ENCODE measurements at places on chromosomes 6 and 20.
A peak's percentile ranks its signal among the peaks of the same experiment; 100 is the strongest.

- DNase-seq = no peak
Observed at GRCh38 chr6:156030053-156030452, 574.4 kb upstream of the NOX3 start.

- DNase-seq = no peak
Observed at GRCh38 chr20:43151901-43152300, 37.8 kb downstream of the PTPRT start.

GRCh38 chr6:117483004-117483644 is 650 bp downstream of the DCBLD1 start:
- DNase-seq = no peak

DNA sequence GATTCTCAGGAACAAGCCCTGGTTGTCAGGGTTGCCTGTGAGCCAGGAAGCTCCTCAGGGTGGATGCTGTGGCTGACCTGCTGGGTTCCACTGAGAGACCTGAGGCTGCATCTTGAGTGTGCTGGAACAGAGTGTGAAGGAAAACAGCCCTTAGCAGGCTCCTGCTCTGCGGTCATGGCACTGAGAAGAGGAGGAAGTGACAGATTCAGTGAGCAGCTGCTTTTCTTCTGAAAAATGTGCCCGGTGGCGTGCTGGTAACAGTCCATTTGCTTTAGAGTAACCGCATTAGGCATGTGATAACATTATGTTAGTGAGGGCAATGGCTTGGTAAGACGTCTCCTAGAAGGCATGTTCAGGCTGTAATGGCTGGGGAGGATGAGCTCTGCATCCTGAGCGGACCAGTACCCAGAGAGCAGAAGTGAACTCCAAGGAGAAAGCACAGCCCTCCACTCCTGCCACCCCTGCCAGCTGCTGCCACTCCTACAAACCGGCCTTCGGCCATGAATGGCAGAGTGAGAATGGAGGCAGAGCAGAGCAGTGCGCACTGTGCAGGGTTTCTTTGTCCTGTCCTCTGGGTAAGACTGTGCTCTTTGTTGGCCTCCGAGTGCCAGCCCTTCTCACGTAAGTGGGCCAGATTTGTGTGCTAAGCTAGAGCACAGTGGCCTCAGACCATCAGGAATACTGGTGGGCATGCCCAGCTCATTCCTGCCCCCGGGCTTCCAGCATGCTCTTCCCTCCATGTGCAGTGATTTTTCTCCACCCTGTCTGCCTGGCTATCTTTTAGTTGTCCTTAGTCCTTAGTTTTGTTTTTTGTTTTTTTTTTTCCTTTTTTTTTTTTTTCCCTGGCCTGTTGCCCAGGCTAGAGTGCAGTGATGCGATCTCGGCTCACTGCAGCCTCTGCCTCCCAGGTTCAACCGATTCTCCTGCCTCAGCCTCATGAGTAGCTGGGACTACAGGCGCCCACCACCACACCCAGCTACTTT is 98.1 kb upstream of the VSTM2L start:
- peak; percentile 84 for DNase-seq

DNA sequence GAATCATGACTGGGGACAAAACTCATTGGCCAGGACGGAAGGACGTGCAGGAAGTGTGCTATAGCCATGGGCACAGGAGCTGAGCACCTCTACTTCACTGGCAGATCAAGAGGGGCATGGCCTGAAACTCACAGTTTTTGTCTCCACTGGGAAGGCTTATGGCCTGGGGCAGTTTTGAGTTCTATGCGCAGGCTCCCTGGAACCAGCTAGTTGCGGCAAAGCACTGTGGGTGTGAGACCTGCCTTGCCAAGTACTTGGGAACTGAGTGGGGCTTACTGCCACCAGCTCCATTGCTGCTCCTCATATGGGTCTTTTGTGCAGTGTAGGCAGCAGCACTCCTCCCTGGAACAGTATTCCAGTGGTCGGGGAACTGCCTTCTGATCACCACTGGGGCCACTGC is 282.6 kb upstream of the EYS start:
- no peak for DNase-seq

GRCh38 chr6:24610672-24611071 is 35.3 kb downstream of the KIAA0319 start:
- DNase-seq = no peak

DNA sequence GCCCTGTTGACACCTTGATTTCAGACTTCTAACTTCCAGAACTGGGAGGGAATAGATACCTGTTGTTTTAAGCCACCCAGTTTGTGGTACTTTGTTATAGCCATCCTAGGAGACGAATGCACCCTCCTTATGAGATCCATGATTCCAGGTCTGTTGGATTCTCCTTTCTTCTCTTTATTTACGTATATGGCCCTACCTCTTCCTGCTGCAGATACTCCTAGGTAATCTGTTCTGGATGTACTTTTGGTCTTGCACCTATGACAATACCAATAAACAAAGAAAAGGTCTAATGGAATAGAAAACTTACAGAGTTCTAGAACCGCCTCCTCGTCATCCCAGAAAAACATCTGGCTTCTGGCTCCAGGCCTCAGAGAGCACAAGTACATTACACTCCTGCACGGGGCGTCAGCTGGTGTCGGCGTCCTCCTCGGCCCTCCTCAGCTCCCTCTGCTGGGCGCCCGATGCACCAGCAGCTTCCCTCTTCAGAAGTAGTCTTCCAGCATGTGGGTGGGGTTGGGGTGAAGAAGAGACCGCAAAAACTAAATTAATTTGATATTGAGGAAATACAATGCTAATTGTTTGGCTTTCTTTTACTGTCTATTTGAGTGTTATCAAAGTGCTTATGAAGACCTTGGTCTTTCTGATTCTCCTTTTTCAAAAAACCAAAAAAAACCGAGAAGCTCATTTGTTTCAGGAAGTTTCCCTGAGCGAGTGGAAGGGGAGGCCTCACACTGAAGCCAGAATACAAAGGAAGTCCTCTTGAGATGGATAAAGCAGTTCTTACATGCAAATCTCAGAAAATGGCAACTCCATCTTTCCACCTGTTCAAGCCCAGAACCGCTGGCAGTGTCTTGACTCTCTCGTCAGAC is 9.7 kb upstream of the ATXN1 start:
- peak; percentile 53 for DNase-seq

DNA sequence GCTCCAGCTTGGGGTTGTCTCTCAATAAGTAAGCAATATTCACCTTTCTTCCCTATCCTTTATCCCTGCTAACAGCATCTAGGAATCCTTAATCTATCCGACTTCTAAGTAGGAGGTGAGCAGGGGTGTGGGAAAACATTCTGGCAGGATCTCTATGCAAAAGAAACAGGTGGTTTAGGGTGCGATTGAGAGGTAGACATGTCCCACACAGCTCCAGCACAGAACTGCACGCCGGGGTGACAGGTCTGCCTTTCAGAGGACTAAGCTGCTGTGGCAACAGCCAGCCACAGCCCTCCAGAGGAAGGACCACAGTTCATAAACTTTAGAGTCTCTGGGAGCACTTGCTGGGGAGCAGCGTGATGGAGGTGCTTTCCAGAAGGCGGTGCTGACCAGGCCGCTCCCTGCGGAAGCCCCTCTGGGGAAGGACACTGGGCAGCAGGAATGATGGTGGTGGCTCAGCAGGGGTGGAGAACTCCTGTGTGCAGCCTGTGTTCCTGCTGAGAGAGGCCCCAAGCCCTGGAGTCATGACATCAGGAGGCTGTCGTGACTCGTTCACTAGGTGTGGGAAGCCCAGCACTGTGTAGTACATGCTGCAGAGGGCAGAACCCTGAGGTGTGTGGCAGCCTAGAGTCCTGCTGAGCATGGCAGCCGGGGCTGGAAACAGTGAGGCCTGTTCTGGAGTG is 509.6 kb downstream of the PRKN start:
- no peak for DNase-seq

DNA sequence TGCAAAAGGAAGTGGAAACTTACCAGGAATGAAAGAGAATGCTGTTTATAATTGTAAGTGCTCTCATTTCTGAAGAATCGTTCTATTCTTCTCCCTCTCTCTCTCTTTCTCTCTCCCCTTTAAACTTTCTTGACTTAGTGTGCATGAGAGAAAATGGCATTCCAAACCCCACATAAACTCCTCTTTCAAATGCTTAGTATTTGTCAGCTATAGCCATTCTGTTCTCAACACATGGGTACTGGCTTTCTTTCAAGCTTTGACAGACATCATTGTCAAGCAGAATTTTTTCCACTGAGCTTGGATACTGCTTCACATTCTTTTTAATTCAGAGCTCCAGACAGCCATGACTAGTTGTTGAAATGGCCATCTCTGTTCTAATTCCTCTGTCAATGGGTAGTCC is 51.1 kb upstream of the PREP start:
- DNase-seq = no peak

- DNase-seq = no peak
Observed at GRCh38 chr6:164159061-164159460, 744.5 kb downstream of the QKI start.

GRCh38 chr6:160226118-160226591 is 32.5 kb downstream of the SLC22A2 start:
- DNase-seq = no peak

- no peak for DNase-seq
Observed at GRCh38 chr6:41713650-41714291, 21.6 kb downstream of the TFEB start.

DNA sequence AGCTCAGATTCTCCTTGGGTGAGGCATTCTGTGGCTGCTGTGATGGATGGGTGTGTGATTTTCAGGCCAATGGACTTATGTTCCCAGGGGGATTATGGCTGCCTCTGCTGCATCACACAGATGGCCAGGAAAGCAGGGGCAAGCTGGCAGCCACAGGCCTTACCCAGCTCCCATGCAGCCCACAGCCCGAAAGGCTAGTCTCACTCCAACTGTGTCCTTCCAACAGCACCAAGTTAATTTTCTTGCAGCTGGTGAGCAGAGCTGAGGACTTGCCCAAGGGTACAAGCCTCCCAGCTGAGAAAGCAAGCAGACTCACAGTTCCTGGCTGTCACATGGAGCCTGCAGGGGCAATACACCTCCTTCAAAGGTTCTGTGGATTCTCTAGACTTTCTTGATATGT is 155.2 kb upstream of the KHDRBS2 start:
- DNase-seq = no peak

DNA sequence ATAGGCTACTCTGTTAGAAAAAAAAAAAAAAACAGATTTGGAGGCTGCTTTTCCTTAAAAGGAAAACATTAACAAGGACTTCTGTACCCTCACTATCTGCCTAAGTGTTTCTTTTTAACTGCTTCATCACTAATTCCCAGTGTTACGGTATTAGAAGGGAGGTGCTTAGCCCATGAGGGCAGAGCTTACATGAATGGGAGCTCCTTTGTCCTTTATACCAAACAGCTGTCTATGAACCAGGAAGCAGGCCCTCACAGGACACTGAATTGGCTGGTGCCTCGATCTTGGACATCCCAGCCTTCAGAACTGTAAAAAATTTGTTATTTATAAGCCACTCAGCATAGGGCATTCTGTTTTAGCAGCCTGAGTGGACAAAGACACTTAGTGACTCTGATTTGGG is 215.6 kb upstream of the NRSN1 start:
- no peak for DNase-seq

DNA sequence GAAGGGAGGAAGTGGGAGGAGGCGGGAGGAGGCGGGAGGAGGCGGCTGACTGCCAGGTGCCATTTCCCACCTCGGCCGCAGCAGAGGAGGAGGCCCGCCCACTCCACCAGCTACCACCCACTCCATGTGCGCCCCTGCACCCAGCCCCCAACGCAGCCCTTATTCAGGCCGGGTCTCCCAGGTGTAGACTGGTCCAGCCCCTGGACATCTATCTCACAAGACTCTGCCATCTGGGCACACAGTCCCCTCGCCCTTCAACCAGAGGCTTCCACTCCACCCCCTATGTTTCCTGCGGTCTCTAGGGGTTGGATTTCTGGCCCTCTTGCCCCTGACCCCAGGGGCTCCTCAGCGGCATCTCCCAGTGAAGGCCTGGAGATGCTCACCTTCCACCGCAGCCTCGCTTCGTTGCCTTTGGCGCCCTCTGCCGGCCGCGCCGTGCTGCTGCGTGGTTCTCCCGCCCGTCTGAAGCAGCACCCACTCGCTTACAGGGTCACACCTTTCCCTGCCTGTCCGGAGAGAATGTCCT is 32.6 kb upstream of the FAM83D start:
- DNase-seq = no peak

- no peak for DNase-seq
Observed at GRCh38 chr6:11514672-11515071, 22.9 kb upstream of the TMEM170B start.

GRCh38 chr6:55088902-55089301 is 85.4 kb upstream of the HCRTR2 start:
- DNase-seq = no peak

GRCh38 chr6:51570168-51570921 is 517.1 kb downstream of the PKHD1 start:
- no peak for DNase-seq

DNA sequence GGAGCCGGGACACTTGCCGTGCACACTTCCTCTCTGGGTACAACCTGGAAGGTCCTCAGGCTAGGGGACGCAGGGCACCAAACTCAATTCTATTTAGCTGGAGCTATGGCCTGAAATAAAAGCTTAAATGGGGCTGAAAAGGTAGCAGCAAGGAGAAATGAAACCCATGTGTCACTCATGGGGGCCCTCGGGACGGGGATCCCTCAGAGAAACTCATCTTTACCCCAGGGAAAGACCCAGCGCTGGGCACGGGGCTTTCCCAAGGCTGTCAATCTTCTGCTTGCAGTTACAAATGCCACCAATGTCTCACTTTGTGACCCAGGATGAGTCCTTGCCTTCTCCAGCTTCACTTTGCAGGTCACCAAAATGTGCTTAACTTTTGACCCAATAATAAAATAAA is 16.5 kb downstream of the SNAI1 start:
- no peak for DNase-seq

- DNase-seq = no peak
Observed at GRCh38 chr6:113111550-113111949, 745.6 kb upstream of the MARCKS start.

- no peak for DNase-seq
Observed at GRCh38 chr20:15494851-15495250, 1078.4 kb downstream of the KIF16B start.

- no peak for DNase-seq
Observed at GRCh38 chr6:131430531-131430930, 142.5 kb upstream of the ARG1 start.

- DNase-seq = no peak
Observed at GRCh38 chr6:42453654-42454427, 2.1 kb upstream of the TRERF1 start.

DNA sequence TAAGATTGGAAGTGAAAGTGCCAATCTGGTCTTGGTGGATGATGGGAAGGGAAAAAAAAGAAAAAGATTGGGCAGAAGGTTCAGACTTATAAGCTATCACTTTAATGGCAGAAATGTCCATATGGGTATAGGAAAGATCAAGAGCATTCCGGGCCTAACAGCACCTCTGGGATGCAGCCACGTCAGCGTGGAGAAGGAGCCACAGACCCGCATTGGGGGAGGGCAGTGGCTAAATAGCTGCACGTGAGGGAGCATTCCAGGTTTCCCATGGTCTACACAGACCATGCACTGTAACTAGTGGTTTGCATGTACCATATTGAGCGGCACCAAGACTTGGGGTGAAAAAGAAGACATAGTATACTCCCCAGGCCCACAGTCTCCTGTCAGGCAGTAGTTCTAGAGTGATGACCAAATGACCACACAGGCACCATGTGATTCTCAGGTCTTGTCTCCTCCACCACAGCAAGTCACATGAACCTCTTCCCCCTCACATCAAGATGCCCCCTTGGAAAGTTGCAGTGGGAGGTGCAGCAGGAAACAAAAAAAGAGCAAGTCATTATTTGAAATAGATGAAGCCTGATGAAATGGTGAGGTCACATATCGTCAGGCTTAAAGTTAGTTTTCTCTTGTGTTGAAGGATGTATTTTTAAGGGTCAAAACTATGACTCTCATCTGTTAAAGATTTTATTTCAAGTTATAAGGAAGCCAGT is 94.4 kb upstream of the TNFAIP3 start:
- no peak for DNase-seq

GRCh38 chr20:47487175-47487917 is 14.3 kb upstream of the NCOA3 start:
- DNase-seq = no peak

GRCh38 chr6:144265390-144265789 is 19.7 kb upstream of the UTRN start:
- no peak for DNase-seq

All from GF-D8 (cell line).